ENCODE measurements at places on chromosomes 6 and 20.

DNA sequence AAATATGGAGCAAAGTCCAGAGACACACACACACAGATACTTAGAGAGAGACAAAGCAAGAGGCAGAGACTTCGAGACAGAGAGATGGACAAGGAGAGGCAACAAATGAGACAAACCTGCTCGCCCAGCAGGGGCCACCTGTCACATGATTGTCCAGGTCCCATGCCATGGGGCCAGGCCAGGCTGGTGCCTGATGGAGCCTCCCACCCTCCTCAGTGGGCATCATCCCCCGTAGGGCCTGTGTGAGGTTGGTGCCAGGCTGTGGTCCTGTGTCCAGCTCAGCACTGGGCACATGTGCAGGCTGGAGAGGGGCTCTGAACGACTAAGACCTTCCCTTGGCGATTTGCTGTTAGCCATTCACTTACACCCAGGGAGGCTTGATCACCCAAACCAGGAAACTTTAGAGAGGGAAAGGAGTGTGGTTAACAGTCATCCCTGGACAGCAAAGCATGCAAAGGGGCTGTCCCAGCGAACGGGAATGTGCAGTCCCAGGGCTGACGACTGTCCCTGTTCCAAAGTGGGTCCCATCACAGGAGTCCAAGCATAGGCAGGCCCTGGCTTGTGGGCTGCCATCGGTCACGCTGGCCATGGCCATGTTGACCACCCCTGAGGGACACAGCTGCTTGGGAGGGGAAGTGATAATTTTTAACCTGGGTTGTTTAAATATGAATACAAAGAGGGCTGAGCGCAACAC lies 38.4 kb upstream of the PHACTR3 start:
- DNase-seq = no peak

- DNase-seq = peak; percentile 6
These were observed 28.7 kb downstream of the CFAP206 start for GRCh38 chr6:87436435-87436834.

DNA sequence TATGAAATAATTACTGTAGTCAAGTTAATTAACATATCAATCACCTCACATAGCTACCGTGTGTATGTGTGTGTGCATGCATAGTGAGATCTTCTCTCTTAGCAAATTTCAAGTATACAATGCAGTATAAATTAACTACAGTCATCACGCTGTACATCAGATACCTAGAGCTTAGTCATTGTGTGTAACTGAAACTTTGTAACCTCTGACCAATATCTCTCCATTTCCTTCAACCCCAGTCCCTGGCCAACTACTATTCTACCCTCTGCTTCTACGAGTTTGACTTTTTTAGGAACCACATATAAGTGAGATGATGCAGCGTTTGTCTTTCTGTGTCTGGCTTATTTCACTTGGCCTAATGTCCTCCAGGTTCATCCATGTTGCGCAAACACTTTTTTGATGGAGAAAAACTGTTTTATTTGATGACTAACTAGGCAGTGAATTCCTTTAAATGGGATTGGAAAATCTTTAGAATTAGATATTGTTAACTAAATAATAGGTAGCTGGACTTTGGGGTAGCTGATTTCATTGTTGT lies 459.5 kb downstream of the DHX35 start:
- no peak for DNase-seq

DNA sequence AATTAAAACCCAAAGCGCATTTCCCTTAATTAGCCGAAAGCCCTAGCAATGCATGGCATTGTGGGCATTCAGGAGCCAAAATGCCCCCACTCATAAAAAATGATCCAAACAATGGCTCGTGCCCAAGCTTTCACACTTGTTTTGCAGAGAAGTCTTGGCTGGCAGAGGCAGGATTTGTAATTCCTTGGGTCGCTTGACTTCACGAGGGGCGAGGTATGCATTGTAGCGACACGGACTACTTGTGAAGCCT lies 613 bp upstream of the SASH1 start:
- no peak for DNase-seq

GRCh38 chr6:7992002-7992815 lies 72.0 kb downstream of the BLOC1S5 start:
- DNase-seq = peak; percentile 71

DNA sequence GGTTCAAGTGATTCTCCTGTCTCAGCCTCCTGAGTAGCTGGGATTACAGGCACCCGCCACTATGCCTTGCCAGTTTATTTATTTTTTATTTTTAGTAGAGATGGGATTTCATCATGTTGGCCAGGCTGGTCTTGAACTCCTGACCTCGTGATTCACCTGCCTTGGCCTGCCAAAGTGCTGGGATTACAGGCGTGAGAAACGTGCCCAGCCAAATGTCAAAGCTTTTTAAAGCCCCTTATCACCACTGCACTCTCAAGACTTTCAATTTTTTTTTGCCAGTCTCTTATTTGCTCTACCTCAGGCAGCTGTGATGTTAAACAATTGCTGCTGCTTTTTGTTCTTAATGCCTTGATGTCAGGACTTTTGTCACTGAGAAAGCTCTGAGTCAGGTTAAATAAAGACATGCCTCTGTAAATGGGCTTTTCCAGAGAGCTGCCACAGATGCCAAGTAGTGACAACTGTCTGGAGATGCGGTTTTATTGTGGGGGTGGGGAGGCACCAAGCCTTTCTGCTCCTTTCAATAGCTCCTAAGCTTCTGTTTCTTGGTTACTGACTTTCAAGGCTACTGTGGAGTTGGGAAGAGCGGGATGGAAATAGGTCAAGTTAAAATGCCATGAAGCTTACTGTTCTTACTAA lies 29.2 kb downstream of the RSPH3 start:
- DNase-seq = no peak

DNA sequence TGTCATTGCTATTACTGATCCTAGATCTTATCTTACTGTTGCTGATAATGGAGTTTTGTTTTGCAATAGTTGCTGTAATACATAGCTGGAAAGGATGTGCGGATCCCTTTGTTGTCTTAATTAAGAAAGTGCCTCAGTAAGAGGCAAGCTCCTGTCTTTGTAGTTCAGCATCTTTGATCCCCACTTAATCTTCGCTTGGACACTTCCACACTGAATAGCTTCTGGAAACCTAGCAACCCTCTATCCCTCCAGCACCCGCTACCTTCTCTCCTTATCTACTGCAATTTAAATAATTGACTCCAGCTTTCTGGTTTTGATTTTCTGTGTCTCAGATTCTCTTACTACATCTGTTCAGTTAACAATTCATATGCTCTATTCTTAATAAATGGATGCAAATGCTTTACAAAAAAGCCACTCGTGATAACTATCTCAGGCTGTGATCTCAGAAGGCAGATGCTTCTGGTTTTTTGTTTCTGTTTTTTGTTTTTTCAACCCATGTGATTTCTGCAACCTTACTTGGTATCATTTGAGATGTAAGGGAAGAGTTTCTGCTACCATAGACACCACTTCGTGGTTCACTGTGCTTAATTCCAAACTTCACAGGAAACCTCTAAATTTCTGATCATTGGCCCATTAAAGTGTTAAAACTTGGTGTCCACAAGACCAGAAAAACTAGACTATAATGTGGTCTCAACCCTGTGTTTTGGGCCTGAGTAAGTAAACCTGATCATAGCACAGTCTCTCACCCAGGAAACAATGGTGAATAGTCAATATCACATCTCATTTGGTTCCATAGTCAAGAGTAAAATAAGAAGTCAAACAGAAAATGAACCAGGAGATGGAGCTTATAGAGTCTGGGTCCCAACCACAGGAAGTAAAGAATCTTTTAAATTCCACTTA lies 352.1 kb upstream of the SOX4 start:
- no peak for DNase-seq

GRCh38 chr6:11650025-11650696 lies 112.6 kb downstream of the TMEM170B start:
- DNase-seq = peak; percentile 86

DNA sequence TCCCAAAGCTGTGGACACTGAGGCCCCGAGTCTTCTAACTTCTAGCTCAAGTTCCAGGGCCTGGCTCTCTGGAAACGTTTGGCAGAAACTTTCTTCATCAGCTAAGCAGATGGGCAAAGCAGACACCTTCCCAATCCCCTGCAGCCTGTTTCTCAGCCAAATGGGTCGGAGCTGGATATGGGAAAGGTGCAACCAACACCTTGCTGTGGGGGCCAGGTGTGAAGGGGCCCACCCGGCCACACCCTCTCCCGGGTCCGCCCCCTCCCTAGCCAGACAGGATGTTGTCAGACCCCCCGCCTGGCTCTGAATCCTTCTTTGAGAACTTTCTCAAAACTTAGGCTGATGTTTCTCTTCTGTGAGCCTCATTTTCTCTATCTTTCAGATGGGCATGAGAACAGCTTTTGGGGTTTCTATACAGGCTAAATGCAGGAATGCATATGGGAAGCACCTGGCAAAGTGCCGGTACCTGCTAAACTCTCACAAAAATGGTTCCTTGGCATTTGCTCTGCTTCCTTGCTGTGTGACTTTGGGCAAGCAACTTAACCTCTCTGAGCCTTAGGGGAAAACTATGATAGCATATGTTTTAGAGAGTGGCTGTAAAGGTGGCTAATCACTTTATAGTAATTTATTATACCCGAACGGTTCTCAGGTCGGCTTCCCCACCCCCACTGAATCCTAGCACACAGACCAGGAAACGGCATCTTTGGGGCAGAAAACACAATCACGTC lies 1.8 kb downstream of the SNAI1 start:
- no peak for DNase-seq

- DNase-seq = no peak
These were observed 152.1 kb downstream of the TAF4 start for GRCh38 chr20:61913423-61914225.

GRCh38 chr6:156840606-156841005 lies 63.4 kb downstream of the ARID1B start:
- DNase-seq = no peak

DNA sequence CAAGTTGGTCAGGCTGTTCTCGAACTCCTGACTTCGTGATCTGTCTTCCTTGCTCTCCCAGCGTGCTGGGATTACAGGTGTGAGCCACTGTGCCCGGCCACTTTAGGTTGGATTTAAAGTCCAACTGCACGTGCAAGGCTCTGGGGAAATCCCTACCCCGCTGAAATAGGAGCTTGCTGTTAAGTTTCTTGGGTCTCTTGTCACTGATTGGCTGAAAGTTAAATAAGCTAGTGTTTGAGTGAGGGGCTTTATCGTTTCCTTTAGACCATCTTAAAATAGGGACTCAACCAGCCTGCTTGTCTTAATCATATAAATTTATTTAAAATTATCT lies 11.1 kb upstream of the SERINC1 start:
- DNase-seq = no peak

GRCh38 chr6:46734867-46735719 lies at the start of gene PLA2G7:
TSS of gene PLA2G7 (minus strand) at chr6:46735375. CDS start at chr6:46722891, 12,484 bp downstream.
- no peak for DNase-seq

- no peak for DNase-seq
These were observed 116.3 kb downstream of the KHDC1L start for GRCh38 chr6:73108949-73109348.

- no peak for DNase-seq
These were observed 2.9 kb downstream of the TREM1 start for GRCh38 chr6:41283600-41283999.

DNA sequence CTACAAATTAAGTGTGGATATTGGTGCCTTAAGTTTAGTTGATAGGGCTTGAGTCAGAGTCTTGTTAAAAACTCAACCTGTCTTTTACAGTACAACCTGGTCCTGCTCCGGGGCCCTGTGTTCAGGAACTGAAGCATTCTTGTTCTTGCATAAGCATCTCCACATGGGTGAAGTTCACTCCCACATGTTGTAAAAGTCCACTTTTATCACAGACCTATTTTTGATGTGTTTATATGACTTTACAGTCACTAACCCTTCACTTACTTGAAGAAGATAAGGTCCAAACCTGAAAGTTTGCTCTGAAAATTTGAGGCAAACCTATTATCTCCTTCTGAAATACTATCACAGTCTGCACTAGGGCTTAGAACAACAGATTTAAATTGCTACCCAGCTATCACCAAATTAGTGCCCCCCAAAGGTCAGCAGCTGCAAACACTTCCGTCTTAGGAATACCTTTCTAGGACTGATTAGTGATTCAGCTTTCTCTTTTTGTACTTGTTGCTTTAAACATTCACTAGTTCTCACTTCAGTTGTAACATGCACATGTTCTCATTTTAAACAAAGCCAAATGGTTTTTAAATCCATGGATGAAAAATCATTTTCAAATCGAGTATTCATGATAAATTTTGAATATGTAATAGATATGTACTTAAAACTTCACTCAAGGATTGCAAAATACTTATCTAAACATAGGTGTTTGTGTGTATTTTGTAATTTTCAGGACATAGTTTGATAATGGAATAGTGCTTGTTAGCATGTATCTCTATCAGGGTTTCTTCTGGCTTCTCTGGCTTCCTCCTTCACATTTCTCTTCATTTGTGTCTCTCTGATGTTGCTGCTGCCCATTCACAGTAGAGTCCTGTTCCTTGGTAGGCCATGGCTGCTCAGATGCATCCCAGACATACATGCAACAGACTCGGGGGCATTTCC lies 469.8 kb upstream of the SOX4 start:
- no peak for DNase-seq

- DNase-seq = no peak
These were observed 858 bp downstream of the TP53INP2 start for GRCh38 chr20:34705008-34705396.

DNA sequence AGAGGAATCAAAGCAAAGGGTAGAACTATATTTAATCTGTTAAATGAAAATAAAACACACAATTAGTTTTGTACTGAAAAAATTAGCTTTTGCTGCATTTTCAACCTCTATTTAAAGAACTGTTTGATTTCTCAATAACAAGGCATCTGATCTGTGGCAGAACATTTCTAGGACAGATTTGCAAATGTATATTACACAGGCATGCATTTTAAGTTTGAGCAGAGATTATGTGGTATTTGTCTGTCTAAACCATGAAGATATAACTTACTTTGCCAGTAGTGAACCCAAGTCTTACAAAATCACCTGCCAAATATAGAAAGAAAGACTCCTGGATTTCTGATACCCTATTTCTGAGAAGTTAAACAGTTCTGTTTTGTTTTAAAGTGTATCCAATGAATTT lies 71.9 kb downstream of the TFAP2B start:
- no peak for DNase-seq

GRCh38 chr6:122268394-122268793 lies 131.1 kb upstream of the HSF2 start:
- DNase-seq = no peak

GRCh38 chr6:125203395-125203794 lies 49.8 kb downstream of the TPD52L1 start:
- no peak for DNase-seq

DNA sequence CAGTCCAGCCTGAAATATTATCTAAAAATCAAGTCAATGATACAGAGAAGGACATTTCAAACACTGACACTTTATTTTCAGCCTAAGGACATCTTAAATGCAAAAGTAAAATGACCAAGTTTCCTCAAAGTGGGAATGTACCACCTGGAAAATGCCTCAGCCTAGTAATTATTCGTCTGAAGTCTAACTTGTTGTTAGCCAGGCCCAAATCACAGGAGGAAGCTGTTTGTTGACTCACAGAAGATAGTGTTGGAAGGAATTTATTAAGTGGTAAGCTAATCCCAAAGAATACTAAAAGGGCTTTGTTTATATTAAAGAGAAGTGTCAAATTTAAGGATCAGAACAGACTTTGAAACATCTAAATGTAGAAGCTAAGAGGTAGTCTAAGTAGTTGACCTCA lies 2.5 kb downstream of the PDE7B start:
- DNase-seq = no peak
